Femur (tissue), 1 donor: ENCODE measurements at places on chromosomes 5 and 9.

DNA sequence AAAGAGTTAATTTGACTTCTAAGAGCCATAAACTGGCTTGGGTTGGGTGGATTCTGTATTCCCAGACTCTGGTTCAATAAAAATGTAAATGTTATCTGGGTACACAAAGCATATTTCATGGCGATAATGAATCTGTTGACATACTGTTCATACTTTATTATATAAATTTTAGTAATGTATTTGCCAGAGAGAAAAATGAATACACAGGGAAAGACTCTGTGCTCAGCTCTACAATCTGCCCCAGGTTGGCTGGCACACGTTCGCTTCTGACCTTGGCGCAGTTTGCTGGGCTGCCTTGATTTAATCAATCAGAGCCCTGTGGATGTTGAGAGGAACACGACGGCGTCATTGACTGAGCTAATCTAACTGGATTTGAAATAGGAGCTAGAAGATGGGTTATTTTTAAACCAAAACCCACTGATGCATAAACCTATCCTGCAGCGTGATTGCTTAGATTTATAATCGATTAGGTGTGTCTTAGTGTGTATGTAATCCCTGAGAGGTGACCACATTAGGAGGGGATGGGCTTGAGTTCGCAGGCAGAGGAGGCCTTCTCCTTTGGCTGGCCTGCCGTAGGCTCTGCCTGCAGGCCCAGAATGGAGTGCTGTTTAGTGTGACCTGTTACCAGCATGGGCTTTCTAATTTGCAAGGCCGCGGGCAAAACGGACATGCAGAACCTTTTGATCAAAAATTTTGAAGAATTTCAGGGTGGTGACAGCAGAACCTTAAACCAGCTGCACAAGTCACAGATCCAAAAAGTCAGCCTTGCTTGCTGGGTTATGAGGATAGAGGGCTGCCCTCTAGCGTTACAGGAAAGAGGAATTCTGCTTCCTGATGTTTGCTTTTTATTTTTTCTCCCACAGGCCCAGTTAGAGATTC is 3.9 kb upstream of the ADCY2 start:
- peak; percentile 33 for DNase-seq

DNA sequence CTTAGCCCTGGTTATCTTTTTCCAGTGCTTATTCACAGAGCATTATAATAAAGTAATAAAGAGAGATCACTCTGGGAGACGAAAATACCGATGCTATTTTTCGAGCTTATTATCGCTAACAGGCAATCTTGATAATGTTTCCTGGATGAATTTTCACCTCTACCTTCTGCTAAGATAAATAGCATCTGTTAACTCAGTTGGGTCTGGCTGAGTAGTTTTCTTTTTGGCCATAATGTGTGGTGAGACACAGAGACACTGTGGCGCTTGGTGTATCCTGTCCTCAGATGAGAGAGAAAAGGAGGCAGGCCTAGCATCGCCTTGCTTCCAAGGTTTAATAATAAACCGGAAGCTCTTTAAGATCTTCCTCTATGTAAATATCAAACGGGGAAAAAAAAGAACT is 46.2 kb upstream of the CDH12 start:
- no peak for DNase-seq

- no peak for DNase-seq
These were observed 242.5 kb upstream of the RIOK2 start for GRCh38 chr5:97425511-97425910.

DNA sequence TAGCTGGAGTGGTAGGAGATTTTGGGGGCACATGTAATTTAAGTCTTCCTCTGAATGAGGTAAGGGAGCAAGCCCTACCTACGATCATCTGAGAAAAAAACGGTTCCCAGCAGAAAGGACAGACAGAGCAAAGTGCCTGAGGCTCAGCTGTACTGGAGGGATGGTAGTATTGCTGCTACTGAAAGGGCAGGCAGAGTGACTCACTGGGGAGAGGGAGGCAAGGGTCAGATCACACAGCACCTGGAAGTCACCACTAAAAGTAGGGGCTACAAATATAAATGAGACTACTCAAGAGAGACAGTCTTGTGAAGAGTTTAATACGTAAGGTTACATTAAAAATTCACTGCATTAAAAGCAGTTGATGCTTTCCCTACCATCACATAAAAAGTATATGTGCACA is 75.9 kb downstream of the NFIB start:
- no peak for DNase-seq

- no peak for DNase-seq
These were observed 166.9 kb upstream of the FBXL7 start for GRCh38 chr5:15333091-15333490.

DNA sequence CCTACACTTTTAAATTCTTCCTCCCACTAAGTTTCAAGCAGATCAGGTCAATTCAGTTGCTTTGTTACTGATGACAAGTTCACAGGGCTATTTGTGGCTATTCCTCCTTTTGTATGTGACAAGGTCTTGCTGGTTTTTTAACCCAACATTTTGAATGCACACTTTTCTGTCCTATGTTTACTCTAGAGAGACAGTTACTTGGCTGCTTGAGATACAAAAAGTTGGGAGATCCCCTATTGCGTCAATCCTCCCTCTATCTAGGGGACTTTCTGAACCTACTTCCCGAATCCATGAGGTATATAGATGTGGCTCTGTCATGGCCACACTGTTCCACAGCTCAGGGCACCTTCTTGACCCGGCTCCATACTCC is 386.7 kb downstream of the NTRK2 start:
- DNase-seq = no peak

GRCh38 chr5:163677092-163677491 is 171.7 kb downstream of the MAT2B start:
- no peak for DNase-seq

GRCh38 chr9:100379862-100380261 is 27.1 kb upstream of the TEX10 start:
- no peak for DNase-seq

DNA sequence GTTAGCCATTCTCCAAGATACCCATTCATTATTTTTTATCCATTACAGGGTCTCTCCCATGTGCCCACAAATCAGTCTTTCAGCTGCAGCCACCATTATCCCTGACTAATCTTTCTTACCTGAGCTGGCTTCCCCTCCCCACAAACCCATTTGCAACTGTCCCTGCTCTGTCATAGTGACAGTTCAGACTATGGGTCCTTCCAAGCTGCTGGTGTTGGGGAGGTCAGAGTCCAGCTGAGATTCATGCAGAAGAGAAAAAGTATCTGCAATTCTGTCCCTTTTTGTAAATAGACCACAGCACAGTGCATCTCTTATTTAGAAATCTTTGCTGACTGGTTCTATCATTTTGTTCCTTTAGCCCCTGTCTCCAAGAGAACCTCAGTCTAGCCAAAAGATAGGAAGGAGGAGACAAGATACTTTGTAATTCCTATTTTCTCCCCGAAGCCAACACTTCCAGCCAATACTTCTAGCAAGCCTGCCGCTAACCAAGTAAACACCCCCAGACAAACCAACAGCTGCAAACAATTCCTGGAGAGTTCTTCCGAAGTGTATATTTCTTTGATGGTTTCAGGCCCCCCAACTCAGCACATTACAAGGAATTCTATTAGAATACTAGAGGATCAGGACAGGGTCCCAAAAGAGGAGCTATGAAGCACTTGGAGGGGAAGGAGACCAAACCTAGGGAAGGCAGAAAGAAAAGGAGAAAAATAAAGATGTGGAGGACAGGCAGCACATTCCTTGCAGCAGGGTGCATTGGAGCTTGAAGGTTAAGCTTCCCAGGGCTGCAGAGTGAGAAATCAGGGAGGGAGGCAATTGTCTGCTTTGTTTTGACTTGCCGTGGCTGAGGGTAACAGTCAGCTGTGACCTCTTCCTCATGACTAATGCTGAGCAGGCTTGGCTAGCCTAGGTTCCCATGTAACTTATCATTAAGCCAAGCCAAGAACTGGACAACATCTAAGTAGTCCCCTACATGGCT is 148.5 kb downstream of the SGCD start:
- DNase-seq = peak; percentile 57

GRCh38 chr5:149518620-149519019 is 32.6 kb downstream of the CSNK1A1 start:
- no peak for DNase-seq

- DNase-seq = peak; percentile 20
These were observed 1.2 kb upstream of the PURA start for GRCh38 chr5:140112685-140113179.

- DNase-seq = no peak
These were observed 172.2 kb upstream of the SNX2 start for GRCh38 chr5:122602700-122603099.

DNA sequence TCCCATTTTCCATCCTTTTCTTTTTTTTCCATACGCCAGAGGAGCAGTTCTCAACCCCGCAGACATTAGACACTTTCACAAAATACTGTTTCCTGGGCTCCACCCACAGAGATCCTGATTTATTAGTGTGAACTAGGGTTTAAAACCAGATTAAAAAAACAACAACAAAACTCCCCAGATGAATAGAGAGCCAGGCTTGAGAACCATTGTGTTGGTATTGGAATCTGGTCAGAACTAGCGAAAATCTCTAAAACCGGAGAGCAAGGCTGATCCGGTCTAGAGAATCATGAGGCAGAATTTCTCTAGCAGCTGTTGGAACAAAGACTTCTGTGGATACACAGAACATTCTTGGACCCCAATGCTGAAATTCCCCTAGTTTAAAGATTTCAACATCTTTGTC is 173.0 kb downstream of the PCSK1 start:
- no peak for DNase-seq

GRCh38 chr5:42494414-42494813 is 71.2 kb downstream of the GHR start:
- DNase-seq = no peak

DNA sequence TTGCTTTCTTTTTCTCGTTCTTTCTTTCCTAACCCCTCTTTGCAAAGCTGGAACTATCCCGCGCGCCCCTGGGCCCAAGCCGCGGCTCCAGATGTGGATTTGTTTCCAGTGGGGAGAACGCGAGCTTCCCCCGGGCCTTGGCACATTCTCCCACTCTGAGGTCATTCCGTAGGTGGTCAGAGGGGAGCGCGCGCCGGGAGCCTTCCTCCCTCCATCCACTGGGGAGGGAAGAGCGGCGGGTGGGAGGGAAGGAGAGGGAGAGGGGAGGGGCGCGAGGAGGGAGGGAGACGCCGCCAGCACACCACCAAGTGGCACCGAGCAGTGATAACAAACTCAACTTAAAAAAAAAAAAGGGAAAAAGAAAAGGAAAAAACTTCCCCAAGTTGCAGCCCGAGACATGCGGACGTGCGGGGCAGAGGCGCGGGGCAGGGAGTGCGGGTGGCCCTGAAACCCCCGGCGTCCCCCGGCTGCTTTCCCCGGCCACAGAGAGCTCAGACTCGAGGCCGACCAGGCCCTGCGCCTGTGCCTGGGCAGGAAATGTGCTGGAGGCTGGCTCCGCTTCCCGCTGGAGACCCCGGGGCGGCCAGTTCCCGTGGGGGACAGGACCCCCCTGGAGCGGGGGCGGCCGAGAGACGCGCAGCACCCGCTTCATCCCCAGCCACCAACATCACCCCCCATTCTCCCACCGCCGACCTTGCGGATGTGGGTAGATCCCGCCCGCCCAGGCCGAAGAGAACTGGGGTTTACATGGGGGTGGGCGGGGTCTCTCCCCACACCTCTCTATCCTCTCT is 3.1 kb downstream of the IER5L start:
- peak; percentile 86 for DNase-seq

- no peak for DNase-seq
These were observed 589.1 kb downstream of the MTRR start for GRCh38 chr5:8458038-8458383.

- no peak for DNase-seq
These were observed 7.2 kb downstream of the ANKHD1 start for GRCh38 chr5:140408750-140409241.

DNA sequence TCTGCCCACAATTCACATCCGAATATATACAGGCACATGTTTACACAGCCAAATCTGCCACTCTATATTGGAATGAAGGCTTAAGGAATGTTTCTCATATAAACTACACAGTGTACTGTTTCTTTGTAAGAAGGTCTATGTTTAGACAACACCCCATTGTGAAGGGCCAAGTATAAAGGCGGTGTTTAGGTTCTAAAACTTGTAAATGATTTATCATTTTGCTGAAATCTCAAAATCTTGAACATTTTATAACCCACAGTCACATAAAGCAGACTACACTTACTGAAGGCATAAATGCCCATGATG is 94.0 kb downstream of the ZNF608 start:
- DNase-seq = no peak

DNA sequence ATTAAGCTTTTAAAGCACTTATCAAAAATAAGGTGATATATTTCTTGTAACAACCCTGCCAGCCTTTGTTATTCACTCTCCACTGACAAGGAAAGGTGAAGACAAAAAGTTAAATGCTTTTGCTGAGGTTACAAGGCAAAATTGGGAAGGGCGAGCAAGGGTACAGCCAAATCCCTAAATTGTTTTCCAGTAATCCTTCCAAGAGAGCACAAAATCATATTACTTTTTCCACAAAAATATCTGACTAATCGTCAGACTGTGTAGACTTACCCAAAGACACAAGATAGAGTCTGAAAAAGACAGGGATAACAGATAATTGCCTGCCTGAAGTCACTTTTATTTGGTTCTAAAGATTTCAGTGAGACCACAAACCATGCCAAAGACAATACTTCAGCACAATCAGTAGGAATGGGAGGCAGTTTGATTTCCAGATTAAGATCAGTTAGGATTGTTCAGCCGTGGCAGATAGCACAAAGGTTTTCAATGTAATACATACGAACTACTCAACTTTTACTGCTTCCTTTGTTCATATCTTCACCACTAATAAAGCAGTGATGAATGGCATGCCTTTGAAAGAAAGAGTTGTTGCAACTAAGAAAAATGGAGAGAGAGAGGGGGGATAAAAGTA is 383.8 kb upstream of the TUSC1 start:
- DNase-seq = no peak

DNA sequence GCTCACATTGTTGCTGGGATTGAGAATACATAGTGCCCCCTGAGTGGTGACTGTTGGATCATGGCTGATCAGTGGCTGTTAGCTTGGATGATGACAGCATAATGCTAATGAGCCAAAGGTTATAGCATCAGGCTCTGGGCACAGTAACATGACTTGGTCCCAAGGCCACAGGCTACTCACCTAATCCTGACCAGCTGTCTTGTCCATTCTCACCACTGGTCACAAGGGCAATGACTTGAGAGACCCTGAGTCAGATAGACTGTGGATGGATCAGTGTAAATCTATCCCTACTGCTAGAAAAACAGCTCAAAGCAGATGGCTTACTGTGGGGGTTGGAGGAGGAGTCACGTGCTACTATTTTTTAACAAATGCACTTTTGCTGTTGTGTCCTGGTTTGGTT is 74.7 kb downstream of the AOPEP start:
- DNase-seq = no peak

- DNase-seq = no peak
These were observed 143.4 kb downstream of the MACROH2A1 start for GRCh38 chr5:135255461-135256178.

- DNase-seq = no peak
These were observed 50.3 kb downstream of the MAMDC2 start for GRCh38 chr9:70093944-70094343.

DNA sequence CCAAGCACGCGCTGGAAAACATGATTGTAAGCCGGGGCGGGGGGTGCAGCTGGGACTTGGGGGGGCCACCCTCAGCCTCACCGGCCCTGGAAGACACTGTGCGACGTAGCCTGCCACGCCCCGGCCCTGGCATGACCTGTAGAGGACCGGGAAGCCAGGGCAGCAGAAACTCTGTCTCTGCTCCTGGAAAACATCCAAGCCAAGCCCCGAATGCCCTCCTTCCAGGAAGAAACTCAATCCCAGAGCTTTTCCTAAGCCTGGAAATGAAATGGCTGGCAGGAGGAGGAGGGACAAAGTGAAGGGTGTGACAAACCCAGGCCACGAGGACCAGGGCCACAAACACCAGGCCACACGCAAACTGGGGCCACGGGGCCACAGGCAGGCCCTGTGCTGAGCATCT is 55.4 kb downstream of the KCNT1 start:
- DNase-seq = peak; percentile 59
